ENCODE measurements at places on chromosomes 16 and 17.
A peak's percentile ranks its signal among the peaks of the same experiment; 100 is the strongest.

DNA sequence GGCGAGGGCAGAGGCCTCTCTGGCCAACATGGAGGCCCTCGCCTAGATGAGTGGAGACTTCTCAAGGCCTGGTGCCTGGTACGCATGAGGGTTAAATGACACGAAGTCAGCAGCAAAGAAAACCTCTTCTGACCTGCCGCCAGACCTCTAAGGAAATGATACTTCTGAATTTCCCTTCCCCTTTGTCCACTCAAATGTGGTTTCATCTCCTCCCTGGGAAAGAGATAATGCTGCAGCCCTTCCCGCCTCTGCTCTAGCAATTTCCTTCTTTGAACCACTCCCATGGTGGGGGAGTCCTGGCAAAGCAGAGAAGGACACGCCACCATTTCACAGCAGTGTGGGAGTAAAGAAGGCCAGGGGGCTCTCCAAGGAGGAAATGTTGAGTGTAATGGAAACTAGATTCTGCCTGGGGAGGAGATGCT is 65.7 kb upstream of the BCAR1 start:
- DNase-seq: no peak

GRCh38 chr17:32936186-32936893 is 8.4 kb downstream of the TMEM98 start:
- no peak for DNase-seq

- DNase-seq: peak; percentile 69
Measured at GRCh38 chr16:50244504-50245416, 21.6 kb upstream of the ADCY7 start.

- peak; percentile 49 for DNase-seq
Measured at GRCh38 chr17:42678951-42679491, 2.2 kb upstream of the PLEKHH3 start.

- DNase-seq: peak; percentile 13
Measured at GRCh38 chr16:27169511-27170071, 33.7 kb upstream of the KDM8 start.

- DNase-seq: peak; percentile 64
Measured at GRCh38 chr17:16873174-16874035, 98.5 kb downstream of the TNFRSF13B start.

GRCh38 chr17:75712446-75712845 is 8.8 kb upstream of the ITGB4 start:
- DNase-seq: no peak

GRCh38 chr17:80018917-80019651 is 16.6 kb downstream of the TBC1D16 start:
- no peak for DNase-seq

- no peak for DNase-seq
Measured at GRCh38 chr17:46023783-46024388, 24.8 kb downstream of the STH start.

- DNase-seq: no peak
Measured at GRCh38 chr17:37025847-37026530, 77.2 kb downstream of the AATF start.

GRCh38 chr17:48190871-48191270 is 83.3 kb downstream of the SNX11 start:
- no peak for DNase-seq

DNA sequence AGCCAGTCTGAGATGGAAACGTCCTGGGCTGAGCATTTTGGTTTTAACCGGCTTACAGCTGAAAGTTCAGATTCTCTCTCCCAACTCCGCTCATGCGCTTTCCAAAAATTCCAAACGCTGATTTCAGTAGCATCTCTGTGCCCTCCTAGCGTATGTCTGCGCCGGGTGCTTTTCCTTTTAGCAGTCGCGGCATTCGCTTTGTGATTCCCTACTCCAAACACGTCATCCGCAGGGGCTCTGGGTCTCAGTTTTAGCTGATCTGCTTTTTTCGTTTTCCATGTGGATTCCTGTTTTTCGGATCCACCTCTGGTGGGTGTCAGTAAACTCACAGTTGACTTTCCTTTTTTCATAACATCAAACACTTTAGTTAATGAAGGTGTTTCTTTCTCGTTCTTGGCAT is 22.1 kb upstream of the TVP23A start:
- DNase-seq: peak; percentile 13

GRCh38 chr17:2395258-2396181 is 5.3 kb downstream of the MNT start:
- DNase-seq: peak; percentile 54

DNA sequence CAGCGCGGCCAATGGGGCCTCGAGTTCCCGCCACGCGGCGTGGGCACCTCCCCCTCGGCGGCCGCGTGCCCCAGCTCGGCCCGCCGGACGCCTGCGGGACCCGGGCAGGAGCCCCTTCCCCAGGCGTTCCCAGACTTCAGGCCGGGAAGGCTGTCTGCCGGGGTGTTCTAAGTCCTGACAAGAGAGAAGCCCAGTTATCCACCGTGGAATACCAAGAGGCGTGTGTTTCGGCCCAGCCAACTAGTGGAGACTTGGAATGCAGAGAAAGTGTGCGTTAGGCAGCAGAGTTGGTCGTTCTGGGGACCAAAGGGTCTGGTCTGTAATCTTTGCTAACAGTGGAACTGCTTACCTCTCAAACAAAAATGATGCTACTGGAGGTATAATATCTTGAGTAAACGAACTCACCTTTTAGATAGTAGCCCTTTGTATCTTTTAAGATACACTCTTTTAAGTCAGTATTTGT is 251 bp upstream of the HSF5 start:
- DNase-seq: no peak

DNA sequence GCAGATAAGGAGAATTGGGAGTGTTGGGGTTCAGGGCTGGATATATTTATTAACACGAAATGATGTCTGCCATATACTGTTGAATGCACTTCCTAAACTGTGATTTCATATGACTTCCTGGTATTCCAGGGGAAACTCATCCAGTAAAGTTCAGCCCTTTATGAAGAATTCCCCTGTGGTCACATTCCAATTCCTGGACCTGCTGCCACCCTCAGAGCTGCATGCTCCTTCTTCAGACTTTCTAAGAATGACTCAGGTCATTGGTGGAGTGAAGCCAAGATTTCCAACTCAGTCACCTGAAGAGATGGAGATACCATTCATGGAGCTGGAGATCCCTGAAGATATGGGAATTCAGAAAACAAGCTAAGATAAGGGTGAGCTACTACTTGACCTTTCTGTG is 114.2 kb upstream of the TMEM97 start:
- DNase-seq: no peak

DNA sequence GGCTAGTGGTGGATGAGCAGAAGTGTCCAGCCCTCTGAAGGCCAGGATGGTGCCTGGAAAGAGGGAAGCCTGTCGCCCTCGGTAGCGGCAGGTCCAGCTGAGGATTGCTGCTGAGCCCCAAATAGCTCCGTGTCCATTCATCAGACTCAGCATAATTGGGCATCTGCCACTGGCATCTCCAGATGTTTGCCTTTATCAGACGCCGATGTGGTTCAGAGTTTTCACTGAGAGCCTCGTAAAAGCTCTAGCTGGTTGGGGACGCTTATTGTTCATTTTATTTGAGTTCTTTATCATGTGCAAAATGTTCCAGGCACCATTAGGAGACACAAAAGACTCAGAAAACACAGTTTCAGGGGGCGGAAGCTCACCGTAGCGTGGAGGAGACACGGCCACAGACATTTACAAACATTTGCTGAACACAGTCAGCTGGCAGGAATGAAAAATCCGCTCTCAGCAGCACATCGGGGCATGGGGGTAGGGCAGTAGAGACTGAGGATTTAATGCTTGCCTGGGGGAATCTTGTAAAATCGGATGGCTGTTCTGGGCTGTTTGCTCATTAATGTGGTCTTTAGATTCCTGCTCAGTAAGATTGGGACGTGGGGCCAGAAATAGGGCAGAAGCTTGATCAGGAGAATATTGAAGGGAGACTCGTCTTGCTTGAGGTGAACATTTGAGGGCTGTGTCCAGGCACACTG is 41.7 kb downstream of the SMPD3 start:
- no peak for DNase-seq

DNA sequence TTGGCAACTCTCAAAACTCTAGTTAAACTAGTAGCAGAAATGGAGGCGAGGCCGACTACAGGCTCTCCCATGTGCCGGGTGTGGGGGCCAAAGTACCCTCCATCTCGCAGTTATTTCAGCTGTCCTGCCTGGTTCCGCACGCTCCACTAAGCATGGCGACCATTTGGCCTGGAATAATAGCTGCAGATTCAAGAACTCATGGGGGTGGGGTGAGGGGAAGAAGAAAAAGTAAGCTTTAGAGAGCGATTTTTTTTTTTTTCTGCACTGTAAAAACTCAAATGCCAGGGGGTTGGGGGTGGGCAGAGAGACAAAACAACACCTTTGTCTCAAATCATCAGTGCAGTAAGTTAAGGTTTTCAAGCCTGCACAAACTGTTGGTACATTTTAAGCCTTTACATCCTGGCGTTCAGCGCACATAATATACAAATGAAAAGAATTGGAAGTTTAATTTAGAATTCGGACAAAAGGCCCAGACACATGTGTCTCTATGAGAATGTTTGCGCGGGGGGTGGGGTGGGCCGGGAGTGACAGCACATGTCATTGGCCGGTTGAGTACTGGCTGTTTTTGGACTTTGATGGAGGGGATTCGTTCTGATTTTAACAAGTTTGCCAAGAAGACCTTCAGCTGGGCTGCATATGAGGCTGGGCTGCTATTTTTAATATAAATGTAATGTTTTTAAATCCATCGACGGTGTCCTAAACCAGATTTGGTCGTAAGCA is 694.7 kb upstream of the SALL1 start:
- DNase-seq: no peak

DNA sequence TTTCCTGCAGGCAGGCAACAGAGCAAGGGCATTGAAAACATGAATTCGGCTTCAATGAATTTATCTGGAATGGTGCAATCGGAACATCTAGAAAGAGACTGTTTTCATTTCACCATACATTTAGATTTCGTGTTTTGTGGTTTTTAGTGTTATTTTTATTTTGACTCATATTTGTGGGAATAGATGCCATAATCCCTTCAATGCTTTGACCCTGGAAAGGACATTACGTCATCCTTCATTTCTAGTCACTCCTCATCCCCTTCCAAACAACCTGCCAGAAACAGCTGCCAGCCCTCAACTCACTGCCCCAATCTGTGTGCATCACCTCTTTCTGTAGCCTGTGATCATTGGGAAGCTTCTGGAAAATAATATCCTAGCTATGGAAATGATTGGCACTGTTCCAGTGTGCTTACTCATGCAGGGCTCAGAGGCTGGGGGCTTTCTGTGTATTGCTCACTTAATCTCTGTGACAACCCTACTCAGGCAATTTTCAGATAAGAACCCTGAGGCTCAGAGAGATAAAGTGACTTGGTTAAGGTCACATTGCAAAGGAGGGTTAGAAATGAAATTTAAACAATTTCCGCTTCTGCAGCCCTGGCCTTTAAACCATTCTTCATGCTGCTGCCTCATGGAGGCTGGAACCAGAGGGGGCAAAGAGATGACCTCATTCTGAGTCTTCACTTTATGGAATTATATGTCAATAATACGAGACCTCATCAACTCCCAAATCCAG is 9.5 kb upstream of the KSR1 start:
- DNase-seq: no peak

- peak; percentile 82 for DNase-seq
Measured at GRCh38 chr17:82019690-82020571, 2.7 kb downstream of the CENPX start.

GRCh38 chr16:50272687-50273381 is 6.5 kb downstream of the ADCY7 start:
- no peak for DNase-seq

DNA sequence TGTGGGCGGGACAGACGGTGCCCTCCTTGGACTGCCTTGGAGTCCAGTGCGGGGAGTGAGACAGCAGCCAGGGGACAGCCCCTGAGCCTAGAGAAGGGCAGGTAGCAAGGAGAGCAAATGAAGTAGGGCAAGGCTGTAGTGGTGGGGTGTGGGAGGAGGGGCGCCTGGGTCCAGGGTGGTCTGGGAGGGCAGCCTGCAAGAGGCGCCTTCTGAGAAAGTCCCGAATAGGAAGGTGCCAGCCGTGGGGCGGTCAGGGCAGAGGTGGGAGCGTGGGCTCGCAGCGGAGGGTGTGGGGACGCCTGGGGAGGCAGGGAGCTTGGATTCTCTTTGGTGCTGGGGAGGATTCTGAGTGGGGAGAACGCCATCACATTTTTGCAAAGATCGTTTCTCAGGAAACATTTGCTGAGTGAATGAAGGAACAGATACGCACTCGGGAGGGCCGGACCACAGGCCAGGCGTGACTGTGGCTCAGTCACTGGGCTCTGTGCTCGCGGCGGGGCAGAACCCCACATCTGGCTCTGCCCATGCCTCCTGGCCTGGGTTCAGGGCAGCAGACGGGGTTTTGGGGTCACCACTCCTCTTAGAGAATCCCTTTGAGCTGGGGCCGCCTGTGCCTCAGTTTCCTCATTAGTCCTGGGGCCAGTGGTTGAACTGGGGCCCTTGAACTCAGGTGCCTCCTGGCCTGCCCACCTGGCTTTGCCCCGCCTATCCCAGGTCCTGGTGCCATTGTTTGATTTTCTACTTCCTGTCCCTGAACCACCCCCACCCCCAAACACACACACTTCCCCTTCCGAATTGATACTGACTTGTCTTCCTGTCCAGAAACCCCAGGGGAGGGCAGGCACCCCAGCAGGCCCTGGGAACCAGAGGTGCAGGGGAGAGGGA is 4.2 kb downstream of the SNN start:
- no peak for DNase-seq

- no peak for DNase-seq
Measured at GRCh38 chr17:76827736-76828135, 40.5 kb upstream of the MGAT5B start.

GRCh38 chr16:82518811-82519210 is 108.0 kb upstream of the CDH13 start:
- no peak for DNase-seq

GRCh38 chr16:8831871-8832716 is 34.5 kb downstream of the PMM2 start:
- DNase-seq: peak; percentile 93

DNA sequence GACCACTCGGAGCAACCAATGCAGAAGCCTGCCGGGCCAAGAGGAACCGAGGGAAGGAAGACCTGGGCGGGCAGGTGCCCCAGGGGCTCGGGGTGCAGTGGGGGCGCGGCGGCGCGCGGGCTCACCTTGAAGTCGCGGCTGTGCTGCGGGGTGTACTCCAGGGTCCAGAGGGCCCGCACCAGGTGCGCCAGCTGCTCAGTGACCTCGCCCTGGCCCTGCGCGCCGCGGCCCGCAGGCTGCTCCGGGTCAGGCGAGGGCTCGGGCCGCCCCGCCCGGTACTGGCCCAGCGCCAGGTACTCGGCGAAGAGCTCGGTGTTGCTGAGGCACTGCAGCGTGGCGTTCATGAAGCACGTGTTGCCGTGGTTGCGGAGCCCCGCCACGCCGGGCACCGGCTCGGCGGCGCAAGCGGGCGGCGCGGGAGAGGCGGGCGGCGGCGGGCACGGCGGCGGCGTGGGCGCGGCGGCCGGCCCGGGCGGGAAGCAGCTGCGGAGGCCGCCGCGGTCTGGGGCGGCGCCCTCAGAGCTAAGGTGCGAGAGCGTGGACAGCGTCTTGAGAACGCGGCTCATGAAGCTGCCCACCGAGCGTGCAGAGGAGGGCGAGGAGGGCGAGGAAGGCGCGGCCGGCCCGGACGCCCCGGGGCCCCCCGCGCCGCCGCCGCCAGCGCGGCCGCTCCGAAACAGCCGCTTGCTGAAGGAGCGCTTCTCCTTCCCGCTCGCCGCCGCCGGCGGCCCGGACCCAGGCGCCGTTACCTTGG is 562 bp downstream of the USP31 start:
- peak; percentile 36 for DNase-seq

- peak; percentile 81 for DNase-seq
Measured at GRCh38 chr16:85416228-85417109, 196.7 kb upstream of the GSE1 start.

- no peak for DNase-seq
Measured at GRCh38 chr17:14919631-14920213, 345.4 kb downstream of the PMP22 start.

All from ELF-1 (cell line).